ENCODE measurements at places on chromosomes 12 and 14. TPM values are rescaled to one million over a fixed set of nuclear protein-coding genes. Genes with fewer than 3 reads are reported as not detected.

DNA sequence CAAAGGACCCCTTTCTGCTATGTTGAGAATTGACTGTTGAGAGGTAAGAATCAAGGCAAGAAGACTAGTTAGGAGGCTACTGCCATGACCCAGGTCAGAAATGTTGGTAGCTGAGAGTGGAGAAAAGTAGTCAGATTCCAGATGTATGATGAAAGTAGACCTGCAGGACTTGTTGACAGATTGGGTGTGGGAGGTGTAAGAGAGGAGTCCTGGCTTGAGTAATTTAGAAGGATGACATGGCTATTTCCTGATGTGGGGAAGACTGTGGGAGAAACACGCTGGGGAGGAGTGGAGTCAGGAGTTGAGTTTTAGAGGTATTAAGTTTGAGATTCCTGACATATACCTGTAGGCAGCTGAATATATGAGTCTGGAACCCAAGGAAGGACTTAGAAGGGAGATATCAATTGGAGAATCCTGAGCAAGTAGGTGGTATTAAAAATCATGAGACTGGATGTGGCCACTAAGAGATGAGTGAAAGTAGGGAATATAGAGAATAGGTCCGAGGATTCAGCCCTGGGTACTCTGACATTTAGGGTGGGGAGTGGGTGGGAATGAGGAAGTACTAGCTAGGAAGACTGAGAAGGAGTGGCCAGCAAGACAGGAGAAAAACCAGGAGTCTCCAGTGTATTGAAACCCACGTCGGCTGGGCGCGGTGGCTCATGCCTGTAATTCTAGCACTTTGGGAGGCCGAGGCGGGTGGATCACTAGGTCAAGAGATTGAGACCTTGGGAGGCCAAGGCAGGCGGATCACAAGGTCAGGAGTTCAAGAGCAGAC lies 12.6 kb upstream of the DDX47 start:
- DNase-seq: no peak

- no peak for DNase-seq
Measured at GRCh38 chr12:11773889-11774677, 124.6 kb downstream of the ETV6 start.

MUCL1 gene
- not detected for polyA plus RNA-seq

- DNase-seq: no peak
Measured at GRCh38 chr14:37597538-37597913, 2.1 kb downstream of the TTC6 start.

DNA sequence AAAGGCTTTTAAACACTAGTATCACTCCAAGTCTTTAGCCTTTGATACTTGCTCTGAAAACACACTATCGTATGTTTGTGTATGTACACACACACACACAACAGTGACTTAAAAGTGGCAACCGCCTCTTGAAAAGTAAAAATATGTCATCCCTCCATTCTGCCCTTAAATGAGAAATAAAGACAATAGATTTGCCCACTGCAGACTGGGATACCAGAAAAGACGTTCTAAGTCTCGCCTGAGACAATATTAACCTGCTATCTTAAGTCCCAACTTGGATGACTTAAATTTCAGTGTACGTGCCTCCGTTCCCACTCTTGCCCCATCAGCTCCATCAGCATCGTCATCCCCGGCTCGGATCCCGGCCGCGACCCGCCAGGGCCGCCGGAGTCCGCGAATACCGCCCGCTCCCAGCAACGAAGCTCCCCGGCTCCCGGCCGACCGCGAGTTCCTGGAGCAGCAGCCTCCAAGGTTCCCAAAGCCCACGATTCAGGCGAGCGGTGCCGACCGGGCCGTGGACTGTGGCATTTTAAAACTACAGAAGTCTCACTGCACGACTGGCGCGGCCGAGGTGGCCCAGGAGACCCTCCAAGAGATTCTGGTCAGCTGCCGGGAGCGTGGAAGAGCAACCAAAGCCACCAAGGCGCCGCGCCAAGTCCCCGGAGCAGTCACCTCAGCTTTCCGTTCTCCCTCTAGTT lies 2.8 kb upstream of the ARID2 start:
- no peak for DNase-seq

Data from right renal cortex interstitium (tissue), 3 donors.